ENCODE measurements at places on chromosomes 12 and 14.
A peak's percentile ranks its signal among the peaks of the same experiment; 100 is the strongest.

- DNase-seq = no peak
These were observed 156.3 kb downstream of the NUBPL start for GRCh38 chr14:31717294-31718085.

DNA sequence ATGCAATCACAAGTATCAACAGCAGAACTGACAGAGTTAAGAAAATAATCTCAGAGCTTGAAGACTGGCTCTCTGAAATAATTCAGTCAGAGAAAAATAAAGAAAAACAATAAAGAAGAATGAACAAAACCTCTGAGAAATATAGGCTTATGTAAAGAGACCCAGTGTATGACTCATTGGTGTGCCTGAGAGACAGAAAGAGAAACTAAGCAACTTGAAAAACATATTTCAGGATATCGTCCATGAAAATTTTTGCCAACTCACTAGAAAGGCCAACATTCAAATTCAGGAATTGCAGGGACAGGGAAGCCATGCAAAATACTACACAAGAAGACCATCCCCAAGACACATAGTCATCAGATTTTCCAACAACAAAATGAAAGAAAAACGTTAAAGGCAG lies 56.2 kb downstream of the APOBEC1 start:
- no peak for DNase-seq

DNA sequence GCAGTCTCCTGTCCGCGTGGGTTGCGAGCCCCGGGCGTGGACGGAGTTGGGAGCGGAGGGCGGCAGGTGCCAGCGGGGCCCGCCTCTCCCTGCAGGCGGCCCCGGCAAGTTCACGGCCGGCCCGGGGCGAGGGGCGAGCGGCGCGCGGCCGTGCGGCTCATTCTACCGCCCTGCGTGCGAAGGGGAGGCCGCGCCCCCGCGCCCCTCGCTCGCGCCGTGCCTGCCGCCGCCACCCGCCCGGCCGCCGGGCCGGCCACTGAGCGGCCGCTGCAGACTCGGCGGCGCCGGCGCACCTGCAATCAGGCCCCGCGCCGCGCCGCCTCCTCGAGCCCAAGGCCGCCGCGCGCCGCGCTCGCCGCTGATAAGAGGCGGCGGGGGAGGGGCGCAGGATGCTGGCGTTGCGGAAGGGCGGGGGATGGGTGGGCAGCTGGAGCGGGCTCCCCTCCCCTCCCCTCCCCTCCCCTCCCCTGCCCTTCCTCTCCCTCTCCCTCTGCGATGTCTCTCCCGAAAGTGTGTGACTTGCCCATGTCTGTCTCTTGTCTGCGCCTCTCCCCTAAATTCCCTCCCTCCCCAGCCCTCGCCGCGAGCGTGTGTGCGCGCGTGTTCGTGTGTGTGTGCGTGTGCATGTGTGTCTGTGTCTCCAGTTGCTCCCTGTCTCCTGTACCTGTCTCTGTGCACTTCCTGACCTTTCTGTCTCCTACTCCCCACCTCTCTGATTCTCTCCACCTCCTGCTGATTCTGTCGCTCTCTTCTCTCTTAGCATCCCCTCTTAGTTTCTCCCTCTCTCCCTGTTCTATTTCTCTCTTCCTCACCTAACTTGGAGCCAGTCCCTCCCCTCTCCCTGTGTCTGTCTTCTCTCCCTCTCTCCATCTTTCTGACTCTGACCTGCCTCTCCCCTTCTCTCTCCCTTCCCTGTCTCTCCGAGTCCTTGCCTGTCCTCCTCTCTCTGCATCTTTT lies 768.1 kb upstream of the TBX3 start:
- DNase-seq = peak; percentile 64

DNA sequence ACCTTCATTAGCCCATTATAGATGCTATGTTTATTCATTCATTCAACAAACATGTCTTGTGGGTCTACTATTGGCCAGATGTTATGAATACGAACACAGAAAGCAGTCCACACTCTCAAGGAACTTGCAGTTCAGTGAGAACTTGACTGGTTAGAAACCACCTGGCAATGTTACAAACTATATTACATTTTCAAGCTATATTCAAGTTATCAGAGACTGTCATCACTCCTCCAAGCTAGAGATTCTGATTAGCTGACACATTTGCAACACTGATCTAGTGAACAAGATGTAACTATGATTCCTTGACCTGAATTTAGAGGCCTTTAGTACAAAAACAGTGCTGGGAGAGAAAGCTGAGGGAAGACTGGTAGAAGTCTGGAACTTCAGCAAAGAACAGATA lies 170.7 kb upstream of the EEA1 start:
- DNase-seq = no peak

- peak; percentile 29 for DNase-seq
These were observed 29.9 kb downstream of the PXN start for GRCh38 chr12:120235369-120236323.

DNA sequence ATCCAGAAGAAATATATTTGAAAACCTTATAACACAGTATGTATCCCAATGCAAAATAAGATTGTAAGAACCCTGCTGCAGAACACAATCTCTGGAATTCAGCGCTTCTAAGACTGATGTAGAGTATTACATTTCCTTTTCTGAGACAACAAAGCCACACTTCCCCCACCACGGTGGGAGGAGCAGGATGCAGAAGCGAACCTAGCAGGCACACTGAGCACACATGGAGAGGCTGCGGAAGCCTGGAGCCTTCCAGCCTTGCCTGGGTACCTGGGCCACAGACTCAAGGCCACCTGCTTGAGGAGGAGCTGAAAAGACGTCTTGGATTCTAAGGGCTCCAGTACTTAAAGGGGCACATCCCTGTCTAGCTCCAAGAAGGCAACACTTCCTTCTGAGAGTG lies 46.4 kb downstream of the TCHP start:
- DNase-seq = peak; percentile 44

GRCh38 chr14:67644428-67644827 lies 24.7 kb downstream of the ARG2 start:
- no peak for DNase-seq

GRCh38 chr12:96240656-96241055 lies 46.5 kb downstream of the ELK3 start:
- no peak for DNase-seq

DNA sequence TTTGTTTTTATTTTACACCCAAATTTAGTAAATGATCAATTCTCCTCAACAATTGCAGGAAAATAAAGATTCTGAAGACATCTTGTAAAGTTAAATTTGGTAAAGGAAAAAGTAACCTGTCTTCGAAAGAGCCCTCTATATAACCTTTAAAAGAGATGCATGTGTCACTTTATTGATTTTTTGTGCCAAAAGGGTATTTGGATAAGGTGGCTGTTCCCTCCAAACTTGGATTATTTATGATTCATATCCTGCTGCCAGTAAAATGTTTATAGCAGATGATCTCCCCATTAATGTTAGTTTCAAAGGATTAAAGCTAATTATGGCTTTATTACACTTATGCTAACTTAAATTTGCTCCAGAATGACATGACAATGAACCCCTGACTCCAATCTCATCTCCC lies 98.8 kb downstream of the DUSP6 start:
- no peak for DNase-seq

DNA sequence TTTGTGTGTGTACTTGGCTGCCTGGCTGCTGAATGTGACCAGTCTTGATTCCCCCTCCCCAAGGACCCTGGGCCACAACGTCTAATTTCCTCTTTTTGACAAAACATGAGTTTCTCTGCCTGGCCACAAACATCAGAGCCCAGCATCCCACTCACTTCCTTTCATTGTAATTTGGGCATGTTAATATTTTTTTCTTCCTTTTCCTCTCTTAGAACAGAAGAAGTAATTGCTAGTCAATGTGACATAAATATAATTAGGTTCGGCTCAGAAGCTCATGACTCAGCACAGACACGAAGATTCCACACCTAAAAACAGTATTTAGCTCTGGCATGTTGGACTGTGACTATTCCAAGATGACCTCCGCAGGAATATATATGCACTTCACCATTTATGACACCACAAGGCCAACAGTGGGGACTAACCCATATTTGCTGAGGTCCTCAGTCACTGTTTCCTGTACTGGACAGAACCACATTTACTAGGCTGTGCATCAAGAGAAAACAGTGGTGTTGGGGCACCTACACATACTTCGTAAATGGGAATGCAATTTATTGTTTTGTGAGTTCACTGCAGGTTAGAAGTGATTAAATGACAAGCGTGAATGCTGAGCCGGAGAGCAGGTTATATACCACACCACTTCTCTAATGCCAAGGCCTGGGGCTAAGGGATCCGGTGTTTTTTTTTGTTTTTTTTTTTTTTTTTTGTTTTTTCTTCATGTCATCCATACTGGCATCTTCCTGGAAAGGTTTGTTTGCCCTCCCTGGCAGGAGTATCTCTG lies 4.2 kb downstream of the GSG1 start:
- no peak for DNase-seq

- peak; percentile 64 for DNase-seq
These were observed 37.9 kb downstream of the A2ML1 start for GRCh38 chr12:8860165-8860961.

DNA sequence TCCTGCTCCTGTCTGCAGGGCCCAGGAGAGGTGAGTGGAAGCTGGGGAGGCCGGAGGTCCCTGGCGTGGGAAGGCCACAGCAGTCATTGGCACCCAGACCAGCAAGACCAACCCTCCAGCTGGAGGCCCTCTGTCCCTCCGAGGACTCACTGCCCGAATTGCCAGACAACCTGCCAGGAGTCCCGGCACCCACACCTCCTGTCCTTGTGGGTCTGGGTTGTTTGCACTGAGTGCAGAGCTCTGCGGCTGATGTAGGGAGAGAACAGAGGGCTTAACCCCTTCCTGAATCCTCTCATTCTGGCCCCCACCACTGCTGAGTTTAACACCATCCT lies 204.9 kb downstream of the KIF26A start:
- no peak for DNase-seq

DNA sequence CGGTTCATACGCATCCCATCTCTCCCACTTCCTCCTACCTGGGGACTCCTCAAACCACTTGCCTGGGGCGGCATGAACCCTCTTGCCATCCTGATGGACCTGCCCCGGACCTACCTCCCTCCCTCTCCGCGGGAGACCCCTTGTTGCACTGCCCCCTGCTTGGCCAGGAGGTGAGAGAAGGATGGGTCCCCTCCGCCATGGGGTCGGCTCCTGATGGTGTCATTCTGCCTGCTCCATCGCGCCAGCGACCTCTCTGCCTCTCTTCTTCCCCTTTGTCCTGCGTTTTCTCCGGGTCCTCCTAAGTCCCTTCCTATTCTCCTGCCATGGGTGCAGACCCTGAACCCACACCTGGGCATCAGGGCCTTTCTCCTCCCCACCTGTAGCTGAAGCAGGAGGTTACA lies 3.6 kb downstream of the WNT1 start:
- no peak for DNase-seq

DNA sequence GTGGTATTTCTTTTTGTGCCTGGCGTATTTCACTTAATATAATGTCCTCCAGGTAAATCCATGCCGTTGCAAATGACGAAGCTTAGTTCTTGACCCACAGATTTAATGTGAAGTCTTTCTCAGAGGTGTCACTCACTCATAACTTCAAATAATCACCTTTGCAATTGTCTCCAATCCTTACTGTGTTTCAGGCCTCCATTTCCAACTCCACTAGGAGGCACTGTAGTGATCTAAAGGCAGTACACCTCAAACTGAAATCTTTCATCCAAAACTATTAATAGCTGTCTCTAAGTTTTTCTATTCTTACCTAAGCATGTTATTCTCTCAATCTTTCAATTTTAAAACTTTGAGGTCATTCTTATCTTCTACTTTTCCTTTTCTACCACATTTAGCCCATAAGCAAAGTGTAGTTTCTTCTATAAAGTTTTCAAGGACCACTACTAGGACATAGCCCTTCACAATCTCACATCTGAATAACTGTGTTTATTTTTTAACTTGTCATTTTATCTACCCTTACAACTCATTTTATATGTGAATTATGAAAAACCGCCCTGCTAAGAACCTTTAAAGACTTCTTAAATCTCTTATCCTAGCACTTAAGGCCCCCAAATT lies 25.5 kb upstream of the FBXO34 start:
- DNase-seq = no peak

DNA sequence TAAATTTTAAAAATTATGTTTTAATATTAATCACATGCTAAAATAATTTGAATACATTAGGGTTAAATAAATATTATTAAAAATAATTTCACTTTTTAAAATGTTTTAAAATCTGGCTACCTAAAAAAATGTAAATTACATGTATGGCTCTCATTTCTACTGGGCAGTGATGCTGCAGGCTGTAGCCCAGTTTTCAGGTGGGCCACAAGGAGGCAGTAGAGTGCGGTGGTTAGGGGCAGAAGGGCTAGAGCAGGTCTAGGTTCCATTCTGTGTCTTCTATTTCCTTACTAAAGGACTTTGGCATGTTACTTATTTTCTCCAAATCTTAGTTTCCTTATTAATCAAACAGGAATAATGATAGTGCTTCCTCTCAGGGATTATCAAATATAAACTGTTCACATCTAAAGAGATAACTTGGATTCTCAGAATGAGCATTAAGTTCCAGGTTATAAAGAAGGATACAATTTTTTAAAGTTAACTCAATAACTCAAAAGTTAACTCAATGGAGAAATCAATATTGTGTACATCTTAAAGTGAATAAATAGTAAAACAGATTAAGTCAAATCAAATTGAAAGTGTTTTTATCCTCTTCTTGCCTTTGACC lies 54.9 kb upstream of the OVCH1 start:
- peak; percentile 82 for DNase-seq

DNA sequence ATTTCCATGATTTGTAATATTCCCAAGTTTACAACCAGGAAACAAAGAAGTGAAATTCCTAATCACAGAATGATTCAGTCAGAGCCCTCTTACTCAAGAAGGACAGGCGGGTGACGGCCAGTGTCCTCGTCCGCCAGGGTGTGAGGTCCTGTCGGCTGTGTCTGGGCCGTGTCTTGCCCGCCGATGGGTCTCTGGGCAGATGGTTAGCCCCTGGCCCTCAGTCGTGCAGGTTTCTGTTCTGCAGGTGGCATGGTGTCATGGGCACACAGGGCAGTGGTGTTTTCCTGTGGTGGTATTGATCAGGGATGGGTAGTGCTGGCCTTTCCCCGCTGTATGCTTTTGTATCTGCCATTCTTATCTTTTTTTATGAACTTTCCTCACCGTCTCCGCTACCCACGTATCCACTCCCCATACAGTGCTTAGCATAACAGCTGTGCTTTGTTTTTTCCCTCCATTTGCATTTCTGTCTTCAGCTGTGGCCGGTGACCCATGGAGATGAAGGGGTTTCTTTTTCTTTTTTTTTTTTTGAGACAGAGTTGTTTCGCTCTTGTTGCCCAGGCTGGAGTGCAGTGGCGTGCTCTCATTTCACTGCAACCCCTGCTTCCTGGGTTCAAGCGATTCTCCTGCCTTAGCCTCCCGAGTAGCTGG lies 100.7 kb downstream of the TSPAN9 start:
- DNase-seq = no peak
